Umbilical cord (tissue), 2 donors: ENCODE measurements at places on chromosomes 6 and 20. TPM values are rescaled to one million over a fixed set of nuclear protein-coding genes. Genes with fewer than 3 reads are reported as not detected.

FAM209B gene
- total RNA-seq, result not detected

TSBP1 gene
- total RNA-seq, result 1.7 TPM

DNA sequence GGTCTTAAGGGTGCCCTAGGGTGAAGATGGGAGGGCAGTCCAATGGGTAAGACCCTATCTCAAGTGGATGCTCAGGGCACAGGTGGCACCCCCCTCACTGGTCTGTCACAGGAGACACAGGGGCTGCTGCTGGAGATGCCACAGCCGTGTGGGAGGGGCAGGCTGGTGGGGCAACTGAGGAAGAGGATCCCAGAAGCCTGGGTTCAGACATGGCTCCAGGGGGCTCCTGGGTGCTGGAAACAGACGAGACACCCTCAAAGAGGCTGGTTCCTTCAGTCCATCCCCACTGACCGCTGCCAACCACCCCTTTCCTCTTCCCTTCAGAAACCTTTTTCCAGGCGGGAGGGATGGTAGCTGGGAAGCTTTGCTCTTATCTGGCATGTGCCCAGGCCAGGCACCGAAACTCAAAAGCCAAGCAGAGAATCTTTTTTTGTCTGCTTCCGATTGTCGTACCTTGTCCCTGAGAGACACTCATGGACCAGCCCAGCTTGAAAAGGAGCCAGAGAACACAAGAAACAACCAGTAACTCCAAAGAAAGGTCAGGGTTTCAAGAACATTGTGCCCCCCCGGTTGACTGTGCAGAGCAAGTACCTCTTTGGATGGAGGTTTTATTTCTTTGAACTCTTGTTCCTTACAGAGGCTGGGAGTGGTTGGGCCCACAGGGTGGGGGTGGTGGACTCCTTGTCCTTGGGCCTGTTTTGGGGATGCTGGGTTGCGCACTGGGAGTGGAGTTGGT is 28.5 kb upstream of the EMILIN3 start:
- DNase-seq, result no peak

DNA sequence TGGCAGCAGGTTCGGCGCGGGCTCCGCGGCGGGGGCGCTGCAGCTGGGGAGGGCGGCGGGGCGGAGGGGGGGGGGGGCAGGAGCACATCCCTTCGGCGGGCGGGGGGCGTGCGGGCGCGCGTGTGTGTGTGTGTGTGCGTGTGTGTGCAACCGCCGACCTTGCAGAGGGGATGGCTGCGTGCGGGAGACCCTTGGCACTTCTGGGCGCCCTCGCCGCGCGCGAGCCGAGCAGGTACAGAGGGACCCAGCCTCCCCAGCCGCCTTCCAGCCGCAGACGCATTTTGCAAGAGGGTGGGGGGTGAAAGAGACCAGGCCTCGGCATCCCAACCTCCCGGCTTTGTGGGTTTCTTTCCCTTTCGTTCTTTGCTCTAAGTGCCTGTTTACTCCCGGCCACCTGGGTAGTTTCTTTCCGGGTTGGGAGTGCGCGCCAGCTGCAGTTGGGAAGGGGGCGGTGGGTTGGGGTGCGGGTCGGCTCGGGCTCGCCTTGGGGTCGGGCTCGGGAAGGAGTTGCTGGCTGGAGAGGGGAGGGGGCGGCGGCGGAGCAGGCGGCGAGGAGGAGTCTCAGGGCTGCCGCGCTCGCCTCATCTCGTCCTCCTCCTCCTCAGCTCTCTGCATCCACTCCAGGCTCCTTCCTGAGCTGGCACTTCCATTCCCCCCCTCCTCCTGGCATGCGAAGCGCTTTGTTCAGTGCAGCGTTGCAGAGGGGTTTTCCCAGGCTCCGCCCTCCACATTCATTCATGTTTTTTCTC is 620 bp downstream of the HIVEP1 start:
- peak; percentile 94 for DNase-seq

GRCh38 chr6:17966451-17966850 is 21.0 kb downstream of the KIF13A start:
- no peak for DNase-seq
